ENCODE measurements at places on chromosomes 3 and 15.

- no peak for DNase-seq
These were observed 57.4 kb downstream of the PRICKLE2 start for GRCh38 chr3:64167868-64168267.

GRCh38 chr3:58495101-58495500 is 3.2 kb downstream of the KCTD6 start:
- DNase-seq, result no peak

- no peak for DNase-seq
These were observed 6.2 kb downstream of the C15orf62 start for GRCh38 chr15:40775740-40776536.

- DNase-seq, result no peak
These were observed 148.5 kb upstream of the NAALADL2 start for GRCh38 chr3:174710612-174711011.

DNA sequence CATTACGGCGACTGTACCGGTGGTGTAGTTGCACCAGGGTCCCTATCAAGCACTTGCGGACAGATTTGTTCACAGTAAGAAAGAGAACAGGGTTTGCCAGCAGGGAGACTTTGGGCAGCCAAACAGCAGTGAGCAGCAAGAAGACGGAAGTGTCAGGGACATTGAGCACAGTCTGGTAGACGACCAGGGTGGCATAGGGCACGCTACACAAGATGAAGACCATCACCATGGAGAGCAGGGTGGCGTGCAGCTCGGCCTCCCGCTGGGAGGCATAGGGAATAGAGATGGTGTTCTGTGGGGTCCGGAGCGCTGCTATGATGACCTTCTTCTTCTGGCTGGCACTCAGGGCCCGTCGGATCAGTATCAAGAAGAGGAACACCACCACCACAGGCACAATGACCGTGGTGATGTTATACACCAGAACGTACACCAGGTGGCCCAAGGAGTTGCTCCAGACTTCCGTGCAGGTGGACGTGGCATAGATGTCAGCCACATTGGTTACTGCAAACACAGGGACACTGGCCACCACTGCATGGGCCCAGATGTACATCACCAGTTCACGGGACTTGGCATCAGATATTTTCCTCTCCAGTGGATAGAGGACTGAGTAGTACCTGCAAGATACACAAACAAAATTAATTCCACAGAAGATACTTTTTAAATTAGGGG is 19.1 kb upstream of the FSIP1 start:
- peak; percentile 34 for DNase-seq

- DNase-seq, result peak; percentile 21
These were observed 26.3 kb downstream of the PXYLP1 start for GRCh38 chr3:141257961-141258360.

GRCh38 chr3:16529264-16529663 is 15.8 kb upstream of the RFTN1 start:
- no peak for DNase-seq

- DNase-seq, result no peak
These were observed 11.2 kb upstream of the P2RY1 start for GRCh38 chr3:152823781-152824180.

DNA sequence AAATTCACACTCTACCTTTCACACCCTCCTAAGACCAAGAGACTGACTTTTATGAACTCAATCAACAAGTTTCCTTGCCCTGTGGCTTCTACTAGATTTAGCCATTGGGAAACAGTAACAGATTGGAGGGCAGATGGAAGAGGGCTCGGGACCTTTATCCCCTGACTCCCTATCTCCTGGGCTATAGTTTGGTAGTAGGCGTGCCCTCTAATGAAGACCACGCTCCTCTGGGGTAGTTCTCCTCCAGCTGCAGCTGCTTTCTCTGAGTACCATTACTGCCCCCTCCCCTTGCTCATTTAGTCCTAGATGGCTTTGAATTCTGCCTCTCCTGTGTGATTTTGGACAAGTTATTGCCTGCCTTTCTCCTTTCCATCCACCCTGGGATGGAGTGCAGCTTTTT is 33.3 kb downstream of the FMN1 start:
- DNase-seq, result no peak

- no peak for DNase-seq
These were observed 30.9 kb upstream of the MUC13 start for GRCh38 chr3:124965413-124965812.

Measured in activated naive CD4-positive, alpha-beta T cell treated with anti-CD3 and anti-CD28 coated beads for 36 hours (primary cell).